ENCODE measurements at places on chromosomes 4 and X.

DNA sequence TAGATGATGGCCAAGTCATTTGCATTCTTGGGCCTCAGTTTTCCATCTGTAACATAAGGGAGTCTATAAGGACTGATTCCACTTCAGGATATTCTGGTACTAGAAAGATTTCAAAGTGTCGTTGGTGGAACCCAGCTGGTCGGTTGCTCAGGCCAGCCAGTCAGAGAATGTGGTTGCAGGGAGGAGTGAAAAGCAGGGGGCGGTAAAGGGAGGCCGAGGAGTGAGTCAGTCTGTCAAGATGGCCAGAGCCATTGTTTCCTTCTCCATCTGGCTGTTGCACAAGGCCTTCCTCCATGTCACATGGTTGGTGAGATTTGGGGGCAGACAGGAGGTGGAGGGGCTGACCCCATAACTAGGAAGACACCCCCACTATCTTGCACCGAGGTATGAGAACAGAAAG is 38.2 kb downstream of the STARD8 start:
- no peak for DNase-seq

DNA sequence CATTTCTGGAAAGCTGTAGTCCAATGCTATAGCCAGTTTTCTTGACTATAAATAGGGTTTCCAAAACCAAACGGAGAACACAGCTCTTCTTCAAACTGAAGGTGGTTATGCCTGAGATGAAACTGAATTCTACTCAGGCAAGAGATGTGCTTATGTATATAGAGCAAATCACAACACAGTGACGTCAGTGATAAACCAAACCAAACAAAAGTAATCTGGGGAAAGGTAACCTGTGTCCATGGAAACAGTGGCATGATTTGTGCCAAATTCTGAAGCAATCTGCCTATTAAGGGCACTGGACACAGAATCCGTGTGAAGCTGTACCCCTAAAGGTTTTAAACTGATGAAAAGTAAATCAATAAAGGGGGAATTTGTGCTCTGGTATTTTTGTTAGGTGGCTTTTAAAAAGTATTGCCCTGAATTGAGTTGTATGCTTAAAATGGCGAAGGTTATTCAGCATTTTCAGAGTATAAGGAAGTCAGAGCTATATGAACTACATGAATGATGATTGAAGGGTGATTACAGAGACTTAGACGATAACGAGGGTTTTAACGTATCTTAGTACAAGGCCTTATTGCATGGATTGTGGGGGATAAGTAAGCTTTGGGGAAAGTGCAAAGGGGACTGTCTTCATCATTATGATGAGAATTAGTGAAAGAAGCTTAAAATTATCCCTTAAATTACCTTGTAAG is 38.6 kb downstream of the NPY5R start:
- no peak for DNase-seq

DNA sequence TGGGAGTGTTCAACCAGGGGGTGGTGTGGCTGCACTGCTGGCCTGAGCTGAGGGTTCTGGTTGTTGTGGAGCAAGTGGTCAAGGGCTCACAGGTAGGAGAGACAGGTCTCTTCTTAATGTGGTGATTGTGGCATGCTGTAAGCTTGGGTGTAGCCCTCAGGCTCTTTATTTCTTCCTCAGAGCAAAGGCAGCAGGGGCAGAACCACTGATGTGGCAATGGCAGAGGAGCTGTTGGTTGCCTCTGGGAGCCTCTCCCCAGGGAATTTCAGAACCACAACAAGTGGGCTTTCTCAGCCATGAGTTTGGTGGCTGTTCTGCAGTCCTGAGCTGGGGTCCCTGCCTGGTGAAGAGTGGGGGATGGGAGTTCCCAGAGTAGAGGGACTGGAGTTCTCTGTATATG is 1017.2 kb downstream of the SH3BGRL start:
- no peak for DNase-seq

- peak; percentile 13 for DNase-seq
Observed at GRCh38 chr4:108355186-108355901, 186.6 kb upstream of the LEF1 start.

DNA sequence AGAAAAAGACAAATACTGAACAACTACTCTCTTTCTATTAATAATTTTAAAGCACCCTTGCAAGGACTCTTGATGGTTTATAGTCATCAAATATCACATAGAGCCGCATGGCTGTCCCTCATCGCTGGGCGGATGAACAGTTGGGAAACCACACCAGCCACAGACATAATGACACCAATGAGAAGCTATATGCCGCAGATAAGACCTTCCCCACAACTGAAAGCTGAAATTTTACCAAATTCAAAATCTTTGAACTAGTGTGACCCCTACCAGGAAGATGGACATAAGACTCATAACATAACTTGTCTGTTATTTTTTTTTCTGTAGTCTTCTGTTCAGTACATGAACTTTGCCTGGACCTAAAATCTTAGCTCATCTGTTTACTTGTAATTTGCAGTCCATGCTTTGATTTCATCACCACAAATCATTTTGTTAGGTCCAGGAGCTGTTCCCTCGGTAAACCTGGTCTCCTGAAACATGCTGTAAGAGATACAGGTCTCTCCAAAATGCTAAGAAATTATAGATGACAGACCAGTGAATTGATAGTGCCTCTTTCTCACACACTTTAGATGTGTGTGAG is 157.3 kb upstream of the RAPGEF2 start:
- DNase-seq: peak; percentile 5

- DNase-seq: no peak
Observed at GRCh38 chr4:159484864-159485263, 382.0 kb downstream of the RAPGEF2 start.

GRCh38 chr4:102693262-102693850 is 67.4 kb downstream of the MANBA start:
- DNase-seq: no peak

- no peak for DNase-seq
Observed at GRCh38 chr4:31461421-31461820, 741.3 kb downstream of the PCDH7 start.
